KBM-7 (cell line): ENCODE measurements at places on chromosomes 2 and 18.

GRCh38 chr18:10530852-10531251, 5.0 kb downstream of the NAPG start:
- DNase-seq, result no peak

GRCh38 chr2:20453087-20453486, 6.2 kb downstream of the RHOB start:
- no peak for DNase-seq

DNA sequence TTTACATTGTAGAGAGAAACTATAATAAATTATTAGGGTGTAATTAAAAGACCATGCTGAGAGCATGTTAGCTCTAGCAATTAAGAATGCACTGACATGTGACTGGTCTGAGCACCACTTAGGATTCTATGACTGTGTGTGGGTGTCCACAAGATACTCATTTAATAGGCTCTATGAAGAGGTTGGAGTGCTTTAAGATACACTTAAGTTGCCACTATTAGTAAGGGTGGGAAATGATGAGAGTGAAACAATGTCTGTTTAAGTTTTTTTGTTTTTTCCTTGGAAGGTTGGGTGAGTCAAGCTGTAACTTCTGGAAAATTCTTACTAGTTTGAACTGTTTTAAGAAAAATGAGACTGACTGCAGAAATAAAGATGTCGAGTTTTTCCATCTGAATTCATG, 1.8 kb upstream of the FAP start:
- DNase-seq, result no peak

DNA sequence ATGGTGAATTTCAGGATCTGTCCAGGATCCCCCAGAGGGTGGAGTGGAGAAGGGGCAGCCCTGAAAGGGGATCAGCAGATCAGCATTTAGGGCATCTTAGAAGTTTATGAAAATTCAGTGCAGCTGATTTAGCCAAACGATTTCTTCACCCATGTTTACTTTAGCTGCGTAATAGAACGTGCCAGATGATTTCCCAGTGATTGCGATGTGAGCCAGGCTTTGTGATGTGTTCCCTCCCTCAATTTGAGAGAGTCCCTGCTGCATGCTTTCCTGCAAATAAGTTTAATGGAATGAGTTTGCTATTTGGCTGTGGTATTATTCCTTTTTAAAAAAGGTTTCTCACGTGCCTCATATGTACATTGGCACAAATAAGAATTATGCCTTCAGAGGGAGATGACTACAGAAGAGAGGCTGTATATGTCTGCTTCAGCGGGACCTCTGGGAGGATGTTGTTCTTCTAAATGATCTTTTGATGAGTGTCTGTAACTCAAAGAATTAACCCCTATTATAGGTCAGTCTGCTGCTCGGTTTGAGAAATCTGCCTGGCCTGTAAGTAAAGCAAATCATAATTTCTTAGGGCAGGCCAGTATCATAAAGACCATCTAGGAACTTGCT, 111.9 kb downstream of the MRO start:
- no peak for DNase-seq

- DNase-seq, result no peak
Measured at GRCh38 chr2:95306336-95306895, 9.3 kb downstream of the KCNIP3 start.

GRCh38 chr2:129909651-129910418, 69.6 kb upstream of the RAB6C start:
- no peak for DNase-seq

DNA sequence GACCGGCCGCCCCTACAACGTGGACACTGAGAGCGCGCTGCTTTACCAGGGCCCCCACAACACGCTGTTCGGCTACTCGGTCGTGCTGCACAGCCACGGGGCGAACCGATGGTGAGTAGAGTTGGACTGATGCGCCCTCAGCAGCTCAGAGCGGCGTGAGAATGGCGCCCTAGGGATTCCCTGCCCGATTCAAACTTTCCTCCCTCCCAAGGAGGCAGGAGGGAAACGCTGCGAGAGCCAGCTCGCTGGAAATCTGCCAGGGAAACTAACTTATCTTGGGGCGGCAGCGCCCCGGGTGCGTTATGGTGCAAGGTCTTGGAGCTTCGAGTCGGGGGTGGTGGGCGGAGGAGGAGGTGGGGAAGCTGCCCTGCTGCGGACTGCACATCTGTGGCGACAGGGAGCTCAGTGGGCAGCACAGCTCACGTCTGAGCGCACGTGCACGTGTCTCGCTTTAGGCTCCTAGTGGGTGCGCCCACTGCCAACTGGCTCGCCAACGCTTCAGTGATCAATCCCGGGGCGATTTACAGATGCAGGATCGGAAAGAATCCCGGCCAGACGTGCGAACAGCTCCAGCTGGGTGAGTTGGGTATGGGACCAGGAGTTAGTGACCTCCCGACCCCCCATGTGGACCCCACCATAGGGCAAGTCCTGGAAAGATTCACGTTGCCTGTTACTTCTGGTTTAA, 697 bp downstream of the ITGA4 start:
- DNase-seq, result peak; percentile 75

DNA sequence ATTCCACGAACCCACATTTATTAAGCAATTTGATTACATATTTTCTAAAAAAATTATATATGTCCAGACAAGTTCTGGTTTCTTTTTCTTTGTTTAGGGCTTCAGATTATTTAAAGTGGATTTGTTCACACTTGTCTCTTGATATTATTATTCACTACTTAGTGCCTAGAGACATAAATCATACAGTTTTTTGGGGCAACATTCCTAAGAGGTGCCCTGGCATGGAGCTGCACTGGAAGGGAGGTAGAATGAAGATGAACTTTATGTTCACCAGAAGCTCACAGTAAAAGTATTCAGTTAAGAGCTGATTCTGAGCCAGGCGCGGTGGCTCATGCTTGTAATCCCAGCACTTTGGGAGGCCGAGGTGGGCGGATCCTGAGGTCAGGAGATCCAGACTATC, 762.7 kb upstream of the TMEFF2 start:
- DNase-seq, result no peak

- no peak for DNase-seq
Measured at GRCh38 chr2:26822877-26823276, 25.1 kb upstream of the DPYSL5 start.

GRCh38 chr2:70643715-70644114, 90.1 kb upstream of the TGFA start:
- peak; percentile 72 for DNase-seq

GRCh38 chr2:50026236-50026635, 871.9 kb upstream of the FSHR start:
- DNase-seq, result no peak

- no peak for DNase-seq
Measured at GRCh38 chr2:212117926-212118325, 420.7 kb downstream of the ERBB4 start.

DNA sequence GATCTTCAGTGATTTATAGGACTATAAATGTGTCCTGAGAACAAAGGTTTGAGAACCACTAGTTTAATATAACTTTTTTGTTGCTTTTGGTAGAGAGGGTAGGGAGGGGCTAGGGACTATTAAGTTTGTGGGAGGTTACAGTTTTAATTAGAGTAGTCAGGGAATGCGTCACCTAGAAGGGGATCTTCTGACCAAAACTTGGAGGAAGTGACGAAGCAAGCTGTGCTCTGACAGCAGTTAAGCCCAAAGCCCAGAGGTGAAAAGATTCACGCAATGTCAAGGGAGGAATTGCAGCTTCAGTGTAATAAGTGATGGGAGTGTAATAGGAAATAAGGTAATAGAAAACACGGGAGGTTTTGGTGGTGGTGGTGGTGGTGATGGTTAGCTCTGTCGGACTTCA, 8.1 kb downstream of the TDRD15 start:
- DNase-seq, result no peak

GRCh38 chr2:18907508-18907907, 318.1 kb upstream of the NT5C1B start:
- no peak for DNase-seq

DNA sequence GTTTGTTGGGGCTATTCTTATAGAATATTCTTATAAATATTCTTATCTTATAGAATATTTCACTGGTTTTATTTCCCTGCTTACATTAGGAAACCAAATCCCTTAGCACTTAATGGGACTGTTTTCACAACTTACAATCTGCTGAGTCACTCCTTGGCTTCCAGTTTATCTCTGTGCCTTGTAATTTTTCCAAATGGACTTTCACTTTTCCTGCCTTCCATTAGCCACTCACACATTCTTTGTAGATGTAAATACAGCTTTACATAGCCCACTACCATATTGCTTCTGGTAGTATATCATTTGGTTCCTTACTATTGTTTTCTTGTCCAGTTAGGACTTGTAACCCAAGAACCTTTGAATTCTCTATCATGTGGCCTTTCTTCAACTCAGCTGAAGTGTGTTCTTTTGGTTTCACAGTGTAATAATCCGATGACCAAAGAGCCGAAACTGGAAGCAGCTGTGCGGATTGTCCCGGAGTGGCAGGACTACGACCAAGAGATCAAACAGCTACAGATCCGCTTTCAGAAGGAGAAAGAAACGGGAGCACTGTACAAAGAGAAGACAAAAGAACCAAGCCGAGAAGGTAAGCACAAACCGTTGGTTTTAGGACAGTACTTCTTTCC, 96.1 kb downstream of the UGGT1 start:
- no peak for DNase-seq

DNA sequence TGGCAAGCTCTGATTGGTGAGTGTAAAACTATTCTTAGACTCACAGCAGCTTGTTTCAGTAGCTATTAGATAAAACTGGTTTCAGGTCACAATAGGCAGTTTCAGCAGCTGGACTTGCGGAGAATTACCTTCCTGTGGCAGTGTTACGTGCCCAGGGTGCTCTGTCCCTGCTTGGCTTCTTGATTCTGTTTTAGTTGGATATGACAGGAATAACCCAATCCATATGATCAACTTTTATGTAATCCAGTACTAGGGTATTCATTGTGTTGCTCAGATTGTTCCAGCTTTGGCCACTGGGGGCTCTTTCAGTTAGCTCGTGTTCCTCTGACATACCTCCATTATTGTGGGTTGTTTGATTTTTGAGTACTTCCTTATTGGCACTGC, 43.1 kb downstream of the INPP4A start:
- peak; percentile 65 for DNase-seq

GRCh38 chr18:58501066-58501896, 127.6 kb downstream of the ALPK2 start:
- no peak for DNase-seq

- DNase-seq, result no peak
Measured at GRCh38 chr2:239387811-239388210, 13.0 kb downstream of the HDAC4 start.

- no peak for DNase-seq
Measured at GRCh38 chr2:48620604-48621003, 2.9 kb downstream of the GTF2A1L start.

GRCh38 chr18:154151-154550, 4.2 kb upstream of the USP14 start:
- no peak for DNase-seq

- DNase-seq, result no peak
Measured at GRCh38 chr2:81234711-81235110, 930.2 kb upstream of the LRRTM1 start.

- no peak for DNase-seq
Measured at GRCh38 chr2:120938045-120938771, 202.5 kb downstream of the GLI2 start.

DNA sequence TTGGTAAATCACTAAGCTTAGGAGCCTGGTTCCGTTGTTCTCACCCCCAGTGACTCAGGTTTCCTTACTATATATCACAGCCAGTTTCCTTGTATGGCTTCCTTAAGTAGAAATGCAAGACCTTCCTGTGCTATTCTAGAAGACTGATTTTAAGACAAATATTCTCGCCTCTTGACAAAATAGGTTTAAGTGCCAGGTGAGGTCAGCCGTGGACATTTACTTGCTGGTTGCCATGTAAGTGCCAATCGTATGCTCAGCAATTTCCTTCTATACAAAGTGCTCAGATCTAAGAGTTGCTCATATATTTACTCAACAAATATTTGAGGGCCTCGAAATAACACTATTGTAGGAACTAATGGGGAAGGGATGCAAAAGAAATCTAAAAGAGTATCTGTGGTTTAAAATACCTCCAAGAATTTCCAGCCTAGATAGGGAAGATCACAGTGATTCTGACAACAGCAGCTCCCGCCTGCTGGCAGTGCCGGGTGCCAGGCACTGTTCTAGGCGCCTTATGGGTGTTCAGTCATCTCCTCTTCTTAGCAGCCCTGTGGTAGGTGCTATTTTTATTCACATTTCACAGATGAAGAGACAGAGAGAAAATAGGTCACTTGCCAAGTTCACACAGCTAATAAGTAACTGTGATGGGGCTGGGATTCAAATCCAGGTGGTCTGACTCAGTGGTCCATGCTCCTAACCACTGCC, 95.3 kb upstream of the B3GNT7 start:
- DNase-seq, result no peak

GRCh38 chr18:11391661-11392060, 217.7 kb upstream of the SLC35G4 start:
- DNase-seq, result no peak

DNA sequence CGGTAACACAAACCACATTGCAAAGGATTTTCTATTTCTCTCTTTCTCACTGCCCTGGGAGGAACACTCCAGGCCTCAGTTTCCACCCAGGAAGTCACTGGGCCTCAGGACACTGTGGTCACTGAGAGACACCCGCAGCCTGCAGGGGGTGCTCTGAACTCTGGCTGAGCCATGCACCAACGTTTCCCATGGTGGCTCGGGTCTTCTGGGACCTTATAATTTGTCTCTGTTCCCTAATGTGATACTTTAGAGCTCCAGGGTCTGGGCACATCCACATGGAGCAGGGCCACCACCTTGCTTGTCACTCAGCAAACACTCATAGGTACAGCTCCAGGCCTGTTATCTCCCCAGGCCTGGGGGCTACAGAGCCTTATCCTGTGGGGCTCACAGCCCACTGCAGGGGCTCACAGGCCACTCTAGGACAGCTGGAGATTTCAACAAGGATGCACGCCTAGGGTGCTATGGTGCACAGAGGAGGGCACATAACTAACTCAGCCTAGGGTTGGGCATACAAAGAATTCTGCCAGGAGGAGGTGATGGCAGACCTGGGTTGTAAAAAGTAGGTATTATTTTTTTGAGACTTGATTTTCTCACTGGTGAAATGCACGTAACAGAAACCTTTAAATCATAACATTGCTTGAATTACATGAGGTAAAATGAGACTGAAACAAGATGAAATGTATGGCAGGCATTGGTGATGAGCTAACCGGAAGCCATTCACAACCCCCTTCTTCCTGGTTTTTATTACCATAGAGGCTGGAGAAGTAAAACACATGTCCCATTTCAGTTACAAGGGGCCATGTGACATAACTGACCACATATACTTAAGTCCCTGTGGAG, 3.0 kb upstream of the HS1BP3 start:
- DNase-seq, result peak; percentile 64

GRCh38 chr2:172080641-172081220, 4.6 kb upstream of the DLX1 start:
- no peak for DNase-seq

GRCh38 chr18:49160079-49160930, 209.5 kb upstream of the SMAD7 start:
- no peak for DNase-seq

DNA sequence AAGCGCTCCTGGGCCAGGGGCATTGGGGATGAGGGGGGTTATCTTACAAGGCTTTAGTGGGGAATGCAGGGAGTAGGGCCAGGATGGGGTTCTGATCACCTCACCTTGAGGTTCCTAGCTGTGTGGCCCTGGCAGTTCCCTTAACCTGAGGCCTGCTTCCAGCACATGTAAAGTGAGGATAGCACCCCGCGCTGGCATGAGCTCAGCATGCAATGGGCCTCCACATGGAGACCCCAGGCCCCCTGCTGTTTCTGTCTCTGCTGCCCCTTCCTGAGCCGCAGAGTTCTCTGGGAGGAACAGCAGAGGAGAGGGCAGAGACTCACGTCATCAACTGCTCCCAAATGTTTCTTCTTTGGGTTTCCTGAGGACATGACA, 8.6 kb upstream of the TEX51 start:
- DNase-seq, result no peak
